T-cell (primary cell): ENCODE measurements at places on chromosomes 5 and 9.

GRCh38 chr9:130770679-130771442, 64.2 kb upstream of the ABL1 start:
- DNase-seq: no peak

GRCh38 chr9:91949392-91949945, 559 bp downstream of the ROR2 start:
- DNase-seq: no peak

- no peak for DNase-seq
Observed at GRCh38 chr5:143564417-143564816, 160.9 kb upstream of the NR3C1 start.

- DNase-seq: no peak
Observed at GRCh38 chr5:167816354-167816753, 475.1 kb upstream of the WWC1 start.

DNA sequence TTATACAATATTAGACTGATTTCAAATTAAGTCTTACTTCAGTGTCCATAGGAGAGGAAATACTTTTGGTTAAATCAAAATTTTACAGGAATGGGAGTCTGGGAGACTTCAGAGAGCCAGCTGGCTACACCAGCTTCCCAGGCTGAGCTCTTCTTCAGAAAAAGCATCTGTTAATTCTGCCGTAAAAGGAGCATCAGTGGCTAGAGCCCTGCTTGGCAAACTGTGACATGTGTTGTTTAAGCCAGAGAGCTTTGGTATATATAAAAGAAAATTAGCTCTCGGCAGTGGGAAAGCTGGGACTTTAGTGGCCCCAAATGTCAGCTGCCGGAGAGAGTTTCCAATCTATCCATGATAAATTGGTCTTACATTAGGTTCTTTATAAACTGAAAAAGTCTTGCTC, 378.8 kb upstream of the TUSC1 start:
- DNase-seq: no peak

GRCh38 chr5:132887283-132887682, 13.8 kb downstream of the LEAP2 start:
- no peak for DNase-seq

GRCh38 chr9:107438211-107439031, 51.1 kb downstream of the KLF4 start:
- no peak for DNase-seq

DNA sequence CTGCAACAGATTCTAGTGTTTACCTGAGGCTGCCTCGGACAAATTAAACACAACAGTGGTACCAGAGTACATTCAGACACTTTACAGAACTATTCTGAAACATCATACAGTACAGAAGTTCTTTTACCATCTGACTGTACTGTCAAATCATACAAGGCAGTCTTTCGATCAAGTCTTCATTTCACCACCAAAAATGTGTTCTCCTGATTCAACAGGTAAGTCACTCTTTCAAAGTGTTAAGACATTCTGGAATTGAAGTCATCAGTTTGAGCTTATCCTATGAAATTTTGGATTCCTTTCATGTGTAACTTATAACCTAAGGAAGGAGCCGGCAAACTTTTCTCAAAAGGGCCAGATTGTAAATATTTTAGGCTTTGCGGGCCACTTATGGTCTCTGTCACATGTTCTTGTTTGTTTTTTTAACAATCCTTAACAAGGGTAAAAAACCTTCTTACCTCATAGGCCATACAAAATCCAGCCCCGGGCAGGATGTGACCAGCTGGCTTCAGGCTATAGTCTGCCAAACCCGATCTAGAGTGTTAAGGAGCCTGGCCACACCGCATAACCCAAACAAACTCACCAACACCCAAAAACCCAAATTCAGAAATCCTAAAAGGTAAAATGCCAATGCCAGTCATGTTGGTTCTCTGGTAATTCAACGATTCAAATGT, 151.6 kb downstream of the DENND1A start:
- no peak for DNase-seq

DNA sequence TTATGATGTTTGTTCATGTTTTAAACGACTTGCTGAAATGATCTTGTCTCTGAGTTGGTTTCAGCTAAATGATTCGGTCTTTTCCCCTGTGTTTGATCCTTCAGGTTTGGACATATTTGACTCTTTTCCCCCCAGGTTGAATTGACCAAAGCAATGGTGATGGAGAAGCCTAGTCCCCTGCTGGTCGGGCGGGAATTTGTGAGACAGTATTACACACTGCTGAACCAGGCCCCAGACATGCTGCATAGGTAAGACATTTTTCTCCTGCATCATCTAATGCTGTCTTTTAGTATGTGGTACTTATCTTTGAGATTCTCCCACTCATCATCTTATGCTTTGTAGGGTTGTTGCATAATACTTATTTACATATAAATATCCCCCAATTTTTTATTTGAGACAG, 14.7 kb downstream of the G3BP1 start:
- no peak for DNase-seq

DNA sequence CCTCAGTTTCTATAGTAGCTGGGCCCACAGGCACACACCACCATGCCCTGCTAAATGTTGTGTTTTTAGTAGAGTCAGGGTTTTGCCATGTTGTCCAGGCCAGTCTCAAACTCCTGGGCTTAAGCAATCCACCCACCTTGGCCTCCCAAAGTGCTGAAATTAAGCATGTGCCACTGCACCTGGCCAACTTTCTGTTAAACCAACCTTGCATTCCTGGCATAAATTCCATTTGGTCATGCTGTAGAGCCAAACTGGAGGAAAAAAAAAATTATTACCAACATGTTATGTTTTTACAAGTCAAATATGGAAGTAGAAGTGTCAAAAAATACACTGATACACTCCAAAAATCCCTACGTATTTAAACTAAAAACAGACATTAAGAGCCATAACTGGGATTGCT, 54.1 kb downstream of the ERMP1 start:
- no peak for DNase-seq

DNA sequence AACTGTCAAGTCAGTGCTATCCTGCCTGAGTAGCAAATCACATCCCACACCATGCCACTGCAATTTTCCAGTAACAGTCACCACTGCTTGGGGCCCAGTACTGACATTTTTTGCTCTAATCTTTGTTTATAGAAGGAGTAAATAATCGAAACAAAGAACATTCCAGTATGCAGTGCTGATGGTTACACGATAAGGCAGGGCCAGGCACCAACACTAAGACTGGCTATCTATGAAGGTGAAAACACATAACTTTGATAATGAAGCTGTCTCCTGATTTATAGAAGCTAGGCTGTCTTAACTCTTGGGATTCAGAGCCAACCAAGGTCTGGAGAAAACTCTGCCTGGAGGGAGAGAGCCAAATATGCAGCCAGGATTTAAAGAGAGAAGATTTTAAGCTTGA, 365.3 kb downstream of the BNC2 start:
- DNase-seq: no peak

GRCh38 chr5:118293378-118293777, 695.0 kb downstream of the DTWD2 start:
- no peak for DNase-seq

DNA sequence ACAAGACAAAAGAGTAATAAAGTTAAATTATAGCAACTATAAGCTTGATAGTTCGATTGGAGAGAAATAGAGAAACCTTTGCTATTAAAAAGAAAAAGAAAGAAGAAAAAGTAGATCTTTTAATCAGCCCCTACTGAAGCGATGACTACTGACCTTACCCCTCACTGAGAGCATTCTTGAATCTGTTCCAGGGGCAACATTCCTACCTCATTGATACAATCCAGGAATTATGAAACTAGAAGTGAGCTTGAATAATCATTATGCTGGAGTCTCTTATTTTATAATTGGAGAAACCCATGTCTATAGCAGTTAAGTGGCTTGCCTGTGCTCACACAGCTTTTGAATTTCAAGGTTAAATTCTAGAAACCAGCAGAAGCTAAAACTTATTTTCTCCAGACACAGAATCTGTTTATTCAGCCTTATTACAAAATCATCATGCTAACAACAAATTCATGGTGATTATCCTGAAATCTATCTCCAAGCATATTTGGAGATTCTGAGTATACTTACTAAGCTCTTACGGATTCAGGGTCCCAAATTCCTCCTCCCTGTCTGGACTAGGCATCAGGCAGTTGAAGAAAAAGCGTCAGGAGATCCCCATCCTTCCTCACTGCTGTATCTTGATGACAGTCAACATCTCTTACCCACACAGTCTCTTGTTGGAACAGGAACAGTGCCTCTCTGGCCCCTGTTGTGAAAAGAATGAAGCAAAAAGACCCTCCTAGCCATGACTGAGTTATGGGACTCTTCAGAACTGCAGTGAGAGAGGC, 547.6 kb upstream of the WWC1 start:
- DNase-seq: no peak

DNA sequence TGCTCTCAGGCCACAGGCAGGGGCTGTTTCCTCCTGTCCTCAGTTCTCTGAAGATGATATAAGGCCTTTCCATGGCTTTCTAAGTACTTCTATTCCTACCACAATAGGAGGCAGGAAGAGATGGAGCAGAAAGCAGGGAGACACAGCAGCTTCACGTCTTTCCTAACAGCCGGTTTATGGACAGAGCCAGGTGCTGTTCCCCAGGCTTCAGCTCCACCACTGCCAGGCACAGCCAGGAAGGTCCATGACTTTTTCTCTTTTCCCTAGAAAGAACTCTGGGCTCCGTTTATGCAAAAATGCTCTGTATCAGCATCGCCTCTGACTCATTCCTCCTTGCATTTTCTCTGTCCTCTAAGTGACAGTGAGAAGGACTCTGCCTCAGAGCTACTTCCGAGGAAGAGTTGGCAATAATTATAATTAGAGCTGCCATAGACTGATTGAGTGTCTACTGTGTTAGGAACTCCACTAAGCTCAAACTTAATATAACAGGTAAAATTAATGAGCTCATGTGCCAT, 478.5 kb downstream of the RASEF start:
- DNase-seq: no peak

DNA sequence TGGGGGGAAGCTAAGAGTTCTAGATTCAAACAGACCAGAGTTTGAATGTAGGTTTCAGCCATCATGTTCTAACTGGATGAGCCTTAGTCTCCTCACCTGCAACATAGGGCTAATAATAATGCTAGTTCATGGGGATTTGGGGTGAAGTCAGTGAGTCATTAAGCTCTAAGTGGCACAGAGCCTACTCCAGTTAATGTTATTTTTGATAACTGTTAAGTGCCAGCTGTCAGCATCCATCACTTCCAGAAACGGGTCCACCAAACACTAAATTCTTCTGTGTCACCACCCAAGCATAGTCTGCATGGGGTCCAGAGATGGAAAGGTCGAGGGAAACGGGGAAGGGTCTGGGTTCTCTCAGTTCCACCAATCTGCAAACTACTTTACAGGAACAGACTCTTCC, 1.8 kb upstream of the TSC1 start:
- no peak for DNase-seq

GRCh38 chr9:24616863-24617262, 71.2 kb upstream of the IZUMO3 start:
- DNase-seq: no peak

- no peak for DNase-seq
Observed at GRCh38 chr9:133023117-133023890, 7.5 kb upstream of the GTF3C5 start.

DNA sequence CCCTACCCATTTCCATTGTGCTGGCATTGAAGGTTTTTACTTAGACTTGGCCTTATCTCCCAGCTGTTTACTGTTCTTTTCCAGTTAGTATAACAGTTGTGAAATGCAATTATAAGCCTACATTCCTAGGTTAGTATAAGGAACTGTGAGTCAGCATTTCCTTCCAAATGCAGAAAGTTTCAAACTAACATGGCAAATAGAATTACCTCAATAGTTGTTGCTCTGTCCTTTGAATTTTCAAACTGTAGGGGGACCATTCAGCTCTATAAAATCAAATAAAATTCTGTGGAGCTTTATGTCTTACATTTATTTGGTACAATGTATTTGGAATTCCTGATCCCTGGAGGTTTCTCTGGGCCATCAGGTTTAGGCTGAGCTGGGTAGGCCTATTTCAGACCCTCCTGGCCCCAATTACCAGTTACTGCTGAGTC, 47.2 kb downstream of the ARHGEF28 start:
- no peak for DNase-seq

DNA sequence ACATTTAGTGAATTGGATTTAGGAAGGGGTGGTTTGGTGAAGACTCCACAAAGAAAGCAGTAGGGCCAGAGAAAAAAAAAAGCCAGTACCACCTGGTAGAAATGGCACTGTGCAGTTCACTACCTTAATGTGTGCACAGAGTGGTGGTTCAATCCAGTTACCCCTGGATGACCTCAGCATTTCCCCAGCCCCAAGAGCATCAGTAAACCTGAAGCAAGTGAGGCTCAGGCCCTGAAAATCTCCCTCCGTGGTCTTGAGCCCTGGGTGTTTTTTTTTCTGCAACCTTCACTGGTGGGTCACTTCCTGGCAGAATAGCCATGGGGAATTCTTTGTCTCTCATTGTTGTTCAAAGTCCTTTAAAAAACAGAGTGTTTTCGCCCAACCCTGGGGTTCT, 202.9 kb downstream of the GADD45G start:
- no peak for DNase-seq

GRCh38 chr9:127543221-127543620, 68.9 kb upstream of the STXBP1 start:
- DNase-seq: no peak

DNA sequence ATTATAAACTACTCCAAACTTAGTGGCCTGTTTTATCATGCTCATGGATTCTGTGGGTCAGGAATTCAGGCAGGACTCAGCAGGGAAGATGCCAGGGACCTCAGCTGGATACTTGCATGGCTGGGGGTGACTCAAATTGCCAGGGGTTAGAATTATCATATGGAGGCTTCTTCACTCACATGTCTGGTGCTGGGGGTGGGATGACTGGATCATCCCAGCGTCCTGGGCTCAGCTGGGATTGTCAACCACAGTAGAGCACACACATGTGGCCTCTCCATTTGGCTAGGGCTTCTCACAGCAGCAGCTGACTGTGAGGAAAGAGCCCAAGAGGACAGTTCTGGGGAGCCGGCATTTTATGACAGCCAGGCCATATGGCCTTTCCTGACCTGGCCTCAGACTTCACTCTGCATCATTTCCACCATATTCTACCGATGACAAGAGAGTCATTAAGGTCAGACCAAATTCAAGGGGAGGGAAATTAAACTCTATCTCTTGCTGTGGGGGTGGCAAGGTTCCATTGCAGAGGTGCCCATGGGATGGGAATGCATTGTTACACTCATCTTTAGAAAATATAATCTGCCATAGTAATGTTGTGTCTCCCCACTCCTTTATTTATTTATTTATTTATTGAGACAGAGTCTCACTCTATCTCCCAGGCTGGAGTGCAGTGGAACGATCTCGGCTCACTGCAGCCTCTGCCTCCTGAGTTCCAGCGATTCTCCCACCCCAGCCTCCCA, 5.2 kb upstream of the GRK6 start:
- no peak for DNase-seq

- DNase-seq: no peak
Observed at GRCh38 chr5:59557572-59557971, 336.0 kb downstream of the PDE4D start.

DNA sequence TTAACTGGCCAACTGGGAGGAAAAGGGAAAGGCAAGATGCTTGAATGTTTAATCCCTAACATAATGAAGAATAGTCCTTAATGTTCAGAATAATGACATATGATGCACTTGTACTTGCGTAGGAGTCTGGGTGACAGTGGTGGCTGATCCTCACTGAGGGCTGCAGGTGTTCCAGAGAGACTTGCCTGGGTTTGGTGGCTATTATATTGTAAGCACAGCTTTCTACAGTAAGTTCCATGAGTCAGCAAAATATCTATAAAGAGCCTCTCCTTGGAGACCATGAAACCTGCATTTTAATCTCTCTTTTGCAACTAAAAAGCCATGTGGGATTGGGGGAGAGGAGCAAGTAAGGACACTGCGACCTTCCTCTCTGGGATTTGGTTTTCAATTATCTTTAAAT, 1.9 kb upstream of the NPR2 start:
- no peak for DNase-seq

- no peak for DNase-seq
Observed at GRCh38 chr5:36950586-36951457, 74.3 kb downstream of the NIPBL start.
